Inflammatory macrophage treated with lipopolysaccharide for 1 hour (primary cell): ENCODE measurements at places on chromosomes 13 and 19.

DNA sequence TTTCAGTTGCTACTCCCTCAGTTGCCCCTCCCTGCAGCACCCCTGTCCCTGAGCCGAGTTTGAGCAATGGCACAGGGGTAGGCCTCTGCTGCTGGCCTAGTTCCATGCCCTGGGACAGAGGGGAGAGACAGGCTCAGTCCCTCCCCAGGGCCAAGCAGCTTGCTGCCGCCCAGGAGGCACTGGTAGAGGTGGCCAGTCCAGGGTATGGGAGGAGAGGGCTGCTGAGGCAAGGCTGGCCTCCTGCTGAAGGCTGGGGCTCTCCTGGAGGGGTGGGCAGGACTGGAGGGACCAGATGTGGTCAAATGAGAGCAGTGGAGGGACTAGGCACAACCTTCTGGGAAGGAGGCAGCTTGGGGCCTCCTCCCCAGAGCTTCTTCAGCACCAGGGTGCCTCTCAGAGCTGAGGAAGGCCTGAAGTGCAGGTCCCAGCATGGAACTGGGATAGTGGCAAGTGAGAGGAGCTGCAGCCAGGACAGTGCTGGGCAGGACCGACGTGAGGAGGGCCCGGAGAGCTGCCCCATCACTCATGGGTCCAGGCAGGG, 29.8 kb upstream of the VSTM2B start:
- no peak for DNase-seq

DNA sequence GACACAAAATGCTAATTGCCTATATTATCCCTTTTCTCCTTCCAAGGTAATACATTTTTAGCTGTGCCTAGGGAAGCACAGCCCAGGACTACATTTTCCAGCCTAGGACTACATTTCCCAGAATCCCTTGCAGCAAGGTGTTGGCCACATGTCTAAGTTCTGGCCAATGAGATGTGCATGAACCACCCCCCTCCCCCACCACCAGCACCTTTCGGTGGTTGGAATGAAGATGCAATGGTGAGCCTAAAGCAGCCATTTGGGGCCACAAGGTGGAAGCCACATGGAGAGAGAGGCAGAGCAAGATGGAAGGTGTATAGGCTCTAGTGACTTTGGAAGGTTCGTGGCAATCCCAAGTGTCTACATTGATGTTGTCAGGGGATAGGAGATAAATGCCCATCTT, 16.2 kb downstream of the UNC13A start:
- peak; percentile 58 for DNase-seq

GRCh38 chr13:111184458-111185401, 69.6 kb downstream of the ARHGEF7 start:
- no peak for DNase-seq

DNA sequence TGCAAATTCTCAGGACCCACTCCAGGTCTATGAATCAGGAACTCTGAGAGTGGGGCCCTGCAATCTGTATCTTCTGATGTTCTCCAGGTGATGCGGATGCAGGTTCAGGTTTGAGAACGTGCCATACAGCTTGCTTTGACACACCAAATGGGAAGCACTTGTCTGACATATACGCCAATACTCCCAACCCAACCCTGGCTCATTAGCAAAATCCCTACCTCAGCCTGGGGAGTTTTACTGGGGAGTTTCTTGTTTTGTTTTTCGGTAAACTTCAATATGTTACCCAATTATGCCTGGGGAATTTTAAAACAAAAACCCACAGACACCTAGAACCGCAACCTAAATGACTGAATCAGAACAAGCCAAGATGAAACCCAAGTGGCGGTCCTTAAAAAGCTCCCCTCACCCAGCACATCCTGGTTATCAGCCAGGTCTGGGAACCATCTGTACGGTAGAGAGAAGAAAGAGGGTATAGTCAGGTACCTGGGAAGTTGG, 41.2 kb downstream of the ABCC4 start:
- no peak for DNase-seq

DNA sequence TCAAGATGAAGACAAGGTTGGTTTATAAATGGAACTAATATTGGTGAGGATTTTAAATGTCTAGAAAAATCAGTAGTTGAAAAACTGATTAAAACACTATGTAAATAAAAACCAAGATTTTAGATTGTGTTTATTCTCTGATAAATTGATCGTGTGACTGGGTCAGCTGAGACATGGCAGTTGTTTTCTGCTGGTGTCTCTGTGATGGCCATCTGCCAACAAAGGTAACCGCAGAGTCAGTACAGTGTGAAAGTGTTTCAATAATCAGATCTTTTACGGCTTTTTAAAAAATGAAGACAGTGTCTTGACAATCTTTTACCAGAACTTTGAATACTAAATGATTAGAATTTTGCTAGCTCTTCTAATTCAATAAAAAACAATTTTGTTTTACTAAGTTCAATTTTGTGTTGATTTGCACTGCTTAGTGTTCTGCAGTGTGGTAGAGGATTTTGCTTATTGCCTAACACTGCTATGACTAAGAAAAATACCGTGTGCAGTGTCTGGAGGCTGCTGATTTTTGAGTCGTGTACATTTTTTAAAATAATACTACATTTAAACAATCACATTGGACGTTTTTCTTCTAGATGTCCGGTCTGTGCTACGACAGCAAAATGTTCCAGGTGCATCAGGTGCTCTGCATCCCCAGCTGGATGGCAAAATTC, 32.7 kb upstream of the GPR183 start:
- DNase-seq = peak; percentile 30

- DNase-seq = no peak
Measured at GRCh38 chr13:45372189-45373161, 31.5 kb upstream of the TPT1 start.

DNA sequence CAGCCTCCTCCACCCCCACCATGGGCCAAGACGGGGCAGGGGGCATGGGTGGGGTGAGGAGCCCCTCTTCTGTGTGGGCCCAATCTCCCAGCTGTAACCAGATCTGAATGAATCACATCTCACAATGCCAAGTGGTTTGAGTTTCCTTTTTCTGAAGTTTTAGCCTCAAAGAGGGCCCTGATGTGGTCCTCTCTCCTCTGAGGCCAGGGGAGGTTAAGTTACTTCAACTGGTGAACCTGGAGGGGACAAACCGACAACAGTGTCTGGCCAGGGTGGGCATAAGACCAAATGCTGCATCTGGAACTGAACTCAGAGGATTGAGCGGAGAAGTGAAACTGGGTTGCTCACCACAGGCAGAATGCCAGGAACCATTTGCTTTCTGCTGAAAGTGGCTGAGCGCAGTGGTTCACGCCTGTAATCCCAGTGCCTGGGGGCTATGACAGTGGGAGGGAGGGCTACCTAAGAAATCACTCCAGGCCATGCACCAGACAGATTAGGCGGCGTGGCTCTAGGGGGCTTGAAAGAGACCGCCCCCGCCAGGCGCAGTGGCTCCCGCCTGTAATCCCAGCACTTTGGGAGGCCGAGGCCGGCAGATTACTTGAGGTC, 15.4 kb upstream of the IRGC start:
- DNase-seq = peak; percentile 59

GRCh38 chr19:39971380-39972035, 543 bp downstream of the PSMC4 start:
- no peak for DNase-seq

DNA sequence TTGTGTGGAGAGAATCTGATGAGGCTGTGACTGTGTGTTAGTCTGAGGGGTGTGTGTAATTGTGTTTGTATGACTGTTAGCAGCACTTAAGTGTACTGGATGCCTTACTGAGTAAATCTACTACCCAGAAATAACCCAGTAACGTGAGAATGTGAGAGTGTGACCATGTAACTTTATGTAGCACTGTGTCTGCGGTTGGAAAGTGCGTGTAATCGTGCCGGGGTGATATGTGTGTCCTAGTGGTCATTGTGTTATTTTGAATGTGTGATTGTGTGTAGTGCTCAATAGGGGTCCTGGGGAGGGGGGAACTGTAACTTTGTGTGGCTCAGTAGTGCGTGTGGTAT, 550 bp downstream of the ZNF383 start:
- no peak for DNase-seq

DNA sequence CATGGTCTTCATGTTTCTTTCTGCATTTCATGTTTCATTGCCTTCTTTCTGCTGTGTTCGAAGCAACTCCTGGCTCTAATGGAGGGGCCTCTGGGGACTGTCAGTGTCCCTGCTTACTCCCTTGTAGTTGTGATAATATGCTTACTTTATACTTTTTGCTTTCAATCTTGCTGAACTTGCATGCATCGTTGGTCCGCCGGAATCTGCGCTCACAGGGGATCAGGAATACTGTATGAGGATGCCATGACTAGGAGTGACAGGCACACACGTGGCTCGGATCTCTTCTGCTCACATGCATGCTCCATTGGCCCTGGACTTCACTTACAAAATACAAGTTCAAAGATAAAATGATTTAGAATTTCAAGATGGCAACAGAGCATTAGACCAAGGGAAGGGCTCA, 108.8 kb downstream of the SIPA1L3 start:
- no peak for DNase-seq

DNA sequence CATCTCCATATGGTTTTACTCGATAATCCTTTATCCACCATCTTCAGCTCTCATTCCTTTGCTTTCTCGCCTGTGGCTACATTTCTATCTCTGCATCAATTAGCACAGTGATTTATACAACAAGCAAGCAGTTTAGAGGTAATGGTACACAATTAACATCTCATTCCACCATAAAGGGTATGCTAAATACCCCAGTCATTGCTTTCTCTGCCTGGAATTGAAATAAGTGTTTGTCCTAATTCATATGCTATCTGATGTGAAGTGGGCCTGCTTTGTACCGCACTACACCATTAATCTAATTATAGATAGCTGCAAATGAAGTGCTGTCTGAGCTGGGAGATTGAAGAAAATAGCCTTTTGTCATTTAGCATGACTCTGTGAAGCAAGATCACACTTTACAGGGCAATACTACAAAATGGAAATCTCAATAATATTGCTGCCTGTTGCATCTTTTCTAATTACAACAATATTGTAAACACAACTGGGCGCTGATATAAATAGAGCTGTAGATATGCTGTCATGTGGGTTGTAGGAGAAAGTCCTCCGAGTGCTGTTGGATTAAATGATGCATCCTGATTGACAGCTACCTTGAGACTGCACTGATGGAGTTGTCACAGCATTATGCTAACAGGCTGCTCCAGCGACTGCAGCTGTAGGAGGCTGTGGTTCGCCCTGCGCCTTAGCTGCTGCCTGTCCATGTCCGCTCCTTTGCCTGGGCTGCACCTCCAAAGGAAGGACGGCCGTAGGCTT, 78.2 kb downstream of the GGACT start:
- no peak for DNase-seq

DNA sequence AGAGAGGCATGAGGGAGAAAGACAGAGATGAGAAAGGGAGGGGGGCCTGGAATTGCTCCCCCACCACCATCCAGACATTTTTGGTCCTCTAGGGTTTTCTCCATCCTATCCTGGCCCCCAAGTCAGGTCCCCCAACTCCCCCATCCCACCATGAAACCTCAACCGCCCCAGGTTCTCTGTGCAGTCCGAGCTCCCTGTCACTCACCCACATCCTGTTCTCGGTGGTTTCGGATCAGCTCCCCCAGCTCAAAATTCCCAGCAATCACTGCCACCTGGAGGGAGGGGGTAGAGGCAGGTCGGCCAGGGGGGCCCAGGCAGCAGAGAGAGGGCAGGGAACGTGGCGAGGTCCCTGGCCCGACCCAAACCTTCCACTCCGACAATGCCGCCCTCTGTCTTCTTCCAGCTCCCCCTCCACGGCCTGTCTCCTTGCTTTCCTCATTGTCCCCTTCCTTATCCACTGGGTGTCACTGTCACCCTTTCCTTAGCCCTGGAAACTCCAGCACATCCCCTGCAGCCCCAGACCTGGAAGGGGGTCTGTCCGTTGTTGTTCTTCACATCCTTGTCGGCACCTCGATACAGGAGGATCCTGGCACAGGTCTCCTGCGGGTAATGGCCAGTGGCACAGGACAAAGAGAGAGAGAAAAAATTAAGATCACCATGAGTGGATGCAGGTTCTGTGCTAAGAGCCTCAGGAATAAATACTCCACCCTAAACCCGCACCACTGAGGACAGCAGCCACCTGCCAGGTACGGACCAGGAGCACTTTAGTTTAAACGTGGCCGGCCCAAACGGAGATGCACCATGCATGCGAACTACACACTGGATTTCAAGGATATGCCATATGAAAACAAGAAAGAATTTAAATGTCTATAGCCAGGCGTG, 15.4 kb downstream of the SHANK1 start:
- no peak for DNase-seq

GRCh38 chr13:110062777-110063442, 244.0 kb downstream of the COL4A1 start:
- DNase-seq = no peak

- peak; percentile 61 for DNase-seq
Measured at GRCh38 chr19:8577247-8577646, at the start of gene MYO1F. MYO1F (minus strand) TSS chr19:8577442; CDS start chr19:8577309, 133 bp downstream.

GRCh38 chr19:18388960-18389725, 3.2 kb downstream of the GDF15 start:
- DNase-seq = no peak

DNA sequence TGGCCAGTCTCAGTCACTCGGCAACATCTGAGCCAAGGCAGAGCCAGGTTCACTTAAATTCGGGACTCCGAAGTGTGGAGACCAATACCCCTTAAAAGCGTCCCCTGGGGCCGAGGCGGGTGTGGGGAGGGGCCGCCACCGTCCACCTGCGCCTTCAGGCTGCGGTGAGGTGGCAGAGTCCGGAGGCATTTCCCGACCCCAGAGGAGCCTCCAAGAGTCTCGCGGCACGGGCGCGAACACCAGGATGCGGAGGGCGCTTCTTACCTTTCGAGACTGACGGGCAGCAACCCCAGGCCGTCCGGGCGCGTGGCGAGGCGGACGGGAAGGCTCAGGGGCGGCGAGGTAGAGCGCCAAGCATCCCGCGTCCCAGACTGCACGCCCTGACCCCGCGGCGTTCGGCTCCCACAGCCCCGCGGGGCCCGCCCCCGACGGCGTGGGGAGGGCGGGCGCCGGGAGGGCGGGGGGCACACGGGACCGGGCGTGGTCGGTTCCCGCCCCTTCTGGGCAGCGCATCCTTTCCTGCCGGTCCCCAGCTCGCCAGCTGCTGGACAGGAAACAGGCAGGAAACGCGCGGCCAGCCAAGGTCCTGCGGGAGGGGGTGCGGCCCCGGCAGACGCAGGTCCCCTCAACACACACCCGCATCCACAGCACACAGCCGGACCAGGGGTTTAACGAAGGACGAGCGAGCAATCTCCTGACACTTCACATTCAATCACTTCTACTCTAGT, at the start of gene THSD1:
Gene THSD1 (minus strand): TSS at position 406 of the 728 bp plus-strand sequence. CDS start 3,572 bp downstream, outside the sequence.
- no peak for DNase-seq

GRCh38 chr13:30026093-30026492, 175.7 kb upstream of the UBL3 start:
- no peak for DNase-seq
